ENCODE measurements at places on chromosomes 3 and 15.

GRCh38 chr3:67846166-67846565 lies 191.8 kb upstream of the SUCLG2 start:
- DNase-seq: no peak

DNA sequence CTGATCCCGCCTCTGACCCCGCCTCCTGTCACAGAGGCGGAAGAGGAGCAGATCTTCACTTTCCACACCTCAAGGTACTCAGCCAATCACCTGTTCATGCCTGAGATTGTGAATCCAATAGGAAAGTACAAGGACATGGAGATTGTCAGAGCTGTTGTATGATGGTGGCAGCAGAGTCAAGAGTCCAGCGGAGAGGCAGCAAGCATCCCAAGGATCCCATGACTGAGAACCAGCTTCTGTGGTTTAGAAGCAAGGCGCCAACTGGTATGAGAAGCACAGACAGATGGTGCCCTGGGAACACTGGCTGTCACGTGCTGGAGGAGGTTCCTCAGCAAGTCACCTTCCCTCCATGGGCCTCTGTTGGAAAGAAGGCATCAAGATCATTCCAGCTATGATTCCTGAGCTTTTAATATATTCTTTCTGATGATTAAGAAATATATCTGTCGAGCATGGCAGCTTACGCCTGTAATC lies 93.9 kb downstream of the CPN2 start:
- DNase-seq: no peak

GRCh38 chr3:15405448-15406050 lies 21.8 kb downstream of the METTL6 start:
- no peak for DNase-seq

GRCh38 chr15:96058103-96058851 lies 272.2 kb upstream of the NR2F2 start:
- no peak for DNase-seq

DNA sequence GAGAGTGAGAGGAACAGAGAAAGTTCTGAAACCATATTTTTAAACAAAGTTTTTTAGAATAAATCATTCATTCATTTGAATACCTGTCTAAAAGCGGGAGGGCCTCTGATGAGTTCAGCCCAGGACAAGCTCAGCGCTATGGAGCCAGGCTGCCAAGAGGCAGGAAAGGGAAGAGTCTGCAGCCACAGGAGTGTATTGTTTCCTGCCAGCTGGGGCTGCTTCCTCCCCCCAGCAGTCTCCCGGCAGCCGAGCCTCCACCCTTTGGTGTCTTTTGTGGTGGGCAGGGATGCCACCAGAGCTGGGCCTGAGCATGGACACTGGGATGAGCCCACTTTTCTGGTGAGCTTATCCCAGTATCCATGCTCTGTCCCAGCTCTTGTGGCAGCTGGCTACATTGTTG lies 199.5 kb upstream of the TPRG1 start:
- no peak for DNase-seq
